Bladder microvascular endothelial cell (primary cell): ENCODE measurements at places on chromosomes 3 and 15. TPM values are rescaled to one million over a fixed set of nuclear protein-coding genes. Genes with fewer than 3 reads are reported as not detected.

The DCLK3 gene
- under 0.01 TPM in 1 of 2 replicates, not detected in the other for total RNA-seq

The NMD3 gene
- 78.5 and 89.3 TPM in 2 replicates for total RNA-seq

The GOLGA6D gene
- under 0.01 TPM in 1 of 2 replicates, not detected in the other for total RNA-seq

The B3GALNT1 gene
- 10.6 and 34.8 TPM in 2 replicates for total RNA-seq

The C3orf62 gene
- 0.97 and 2.0 TPM in 2 replicates for total RNA-seq

The CCDC13 gene
- total RNA-seq, result 0.57 TPM in 1 of 2 replicates, not detected in the other

The RTP1 gene
- total RNA-seq, result not detected in 2 replicates

The GP5 gene
- total RNA-seq, result 0.06 TPM in 1 of 2 replicates, not detected in the other

The CELSR3 gene
- total RNA-seq, result 0.49 and 0.82 TPM in 2 replicates

The MASP1 gene
- 0.19 and 1.6 TPM in 2 replicates for total RNA-seq

The TEX264 gene
- total RNA-seq, result 37.7 and 50.0 TPM in 2 replicates

The PDCD6IP gene
- total RNA-seq, result 57.8 and 148 TPM in 2 replicates

The FLNB gene
- total RNA-seq, result 553 and 995 TPM in 2 replicates
